NCI-H2081 (cell line): ENCODE measurements at places on chromosomes 16 and 17.

- no peak for DNase-seq
Measured at GRCh38 chr17:48990882-48991357, 6.3 kb upstream of the IGF2BP1 start.

- DNase-seq: peak; percentile 77
Measured at GRCh38 chr17:77164483-77165091, 23.8 kb downstream of the SEC14L1 start.

GRCh38 chr17:52134641-52135040 lies 23.9 kb downstream of the CA10 start:
- DNase-seq: no peak

DNA sequence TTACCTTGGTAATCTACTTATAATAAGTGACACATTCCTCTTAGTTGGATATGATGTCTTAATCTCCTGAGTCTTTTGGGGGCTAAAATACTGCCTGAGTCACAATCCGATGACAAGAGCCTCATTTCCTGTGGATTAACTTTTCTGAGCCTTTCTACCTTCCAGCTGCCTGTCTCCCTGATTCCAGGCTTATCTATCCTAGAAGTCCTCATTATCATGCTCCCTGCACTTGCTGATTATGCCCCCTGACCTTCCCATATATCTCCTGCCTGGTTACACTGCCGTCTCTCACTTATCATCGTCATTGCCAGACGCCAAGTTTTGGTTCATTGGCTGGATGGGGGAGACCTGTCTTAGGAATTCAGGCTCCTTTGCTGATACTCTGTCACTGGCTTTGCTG lies 727.4 kb upstream of the CA10 start:
- no peak for DNase-seq

- DNase-seq: no peak
Measured at GRCh38 chr17:10087355-10087754, 111.1 kb downstream of the GAS7 start.

GRCh38 chr17:7019367-7019766 lies 3.5 kb upstream of the BCL6B start:
- DNase-seq: no peak
